Esophagus squamous epithelium (tissue), 5 donors: ENCODE measurements at places on chromosomes 11 and 22.

- no peak for DNase-seq
These were observed 64.5 kb downstream of the BARX2 start for GRCh38 chr11:129440028-129440713.

DNA sequence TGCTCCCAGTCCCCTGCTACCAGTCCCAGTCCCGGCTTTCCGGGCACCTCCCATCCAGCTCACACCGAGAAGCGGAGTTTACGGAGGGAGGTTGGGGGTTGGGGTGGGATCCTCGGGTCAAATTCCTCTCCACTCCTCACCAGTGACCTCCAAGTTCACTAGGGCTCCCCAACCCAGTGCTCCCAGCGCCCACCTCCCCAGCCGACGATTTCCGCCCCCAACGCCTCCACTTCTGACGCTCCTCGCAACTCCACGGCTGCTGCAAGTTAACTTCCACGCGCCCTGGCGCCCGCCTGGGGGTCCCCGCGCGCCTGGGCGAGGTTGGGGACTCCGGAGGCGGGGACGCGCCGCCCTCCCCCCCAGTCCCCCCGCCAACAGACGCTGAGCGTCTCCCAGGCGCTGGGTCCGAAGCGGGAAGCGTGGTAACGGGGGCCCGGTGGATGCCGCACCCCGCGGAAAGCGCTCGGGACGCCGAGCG is 526 bp downstream of the TPST2 start:
- DNase-seq = no peak

DNA sequence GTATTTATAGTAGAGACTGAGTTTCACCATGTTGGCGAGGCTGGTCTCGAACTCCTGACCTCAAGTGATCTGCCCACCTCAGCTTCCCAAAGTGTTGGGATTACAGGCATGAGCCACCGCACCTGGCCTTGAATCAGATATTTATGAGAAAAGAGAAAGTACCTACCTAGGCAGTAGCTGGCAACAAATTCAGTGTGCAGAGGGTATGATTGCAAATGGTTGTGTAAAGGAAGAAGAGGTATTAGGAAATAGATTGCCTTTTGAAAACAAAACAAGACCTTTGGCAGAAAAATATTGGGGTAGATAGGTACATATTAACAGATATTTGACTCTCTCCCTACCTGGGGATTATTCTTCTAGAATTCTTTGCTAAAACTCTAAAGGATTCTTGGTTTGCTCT is 38.5 kb upstream of the LIN7C start:
- DNase-seq = no peak

DNA sequence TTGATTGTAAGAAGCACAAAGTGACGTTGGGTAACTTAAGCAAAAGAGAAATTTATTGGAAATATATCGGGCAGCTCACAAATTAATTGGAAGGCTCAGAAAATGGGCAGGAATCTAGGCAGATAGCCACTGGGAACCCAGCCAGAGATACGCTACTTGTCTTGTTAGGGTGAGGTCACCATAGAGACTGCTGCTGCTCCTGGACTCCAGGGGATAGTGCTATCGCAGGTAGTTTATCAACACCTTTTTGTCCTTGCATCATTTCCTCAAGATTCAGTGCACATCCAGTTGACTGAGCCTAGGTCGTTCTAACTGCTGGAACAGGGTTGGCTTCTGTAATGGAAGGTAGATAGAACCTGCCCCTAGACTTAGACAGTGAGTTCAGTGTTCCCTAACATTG is 19.6 kb downstream of the AMOTL1 start:
- DNase-seq = no peak

DNA sequence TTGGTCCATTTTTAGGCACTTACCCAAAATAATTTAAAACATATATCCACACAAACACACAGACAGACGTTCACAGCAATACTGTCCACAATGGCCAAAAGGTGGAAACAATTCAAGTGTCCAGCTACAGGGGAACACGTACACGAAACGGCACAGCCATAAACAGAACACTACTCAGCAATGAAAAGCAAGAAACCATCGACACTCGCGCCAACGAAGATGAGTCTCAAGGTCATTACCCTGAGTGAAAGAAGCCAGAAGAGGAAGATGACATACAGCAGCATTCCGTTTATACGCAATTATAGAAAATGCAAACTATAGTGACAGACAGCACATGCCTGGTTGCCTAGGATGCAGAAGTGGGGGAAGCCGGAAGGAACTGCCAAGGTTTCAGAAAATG is 13.4 kb upstream of the COMT start:
- no peak for DNase-seq

GRCh38 chr11:85165819-85166218 is 461.3 kb downstream of the DLG2 start:
- no peak for DNase-seq
